AG10803 (cell line): ENCODE measurements at places on chromosomes 6 and 20.

GRCh38 chr6:164404812-164405488, 904.5 kb downstream of the C6orf118 start:
- DNase-seq = no peak

DNA sequence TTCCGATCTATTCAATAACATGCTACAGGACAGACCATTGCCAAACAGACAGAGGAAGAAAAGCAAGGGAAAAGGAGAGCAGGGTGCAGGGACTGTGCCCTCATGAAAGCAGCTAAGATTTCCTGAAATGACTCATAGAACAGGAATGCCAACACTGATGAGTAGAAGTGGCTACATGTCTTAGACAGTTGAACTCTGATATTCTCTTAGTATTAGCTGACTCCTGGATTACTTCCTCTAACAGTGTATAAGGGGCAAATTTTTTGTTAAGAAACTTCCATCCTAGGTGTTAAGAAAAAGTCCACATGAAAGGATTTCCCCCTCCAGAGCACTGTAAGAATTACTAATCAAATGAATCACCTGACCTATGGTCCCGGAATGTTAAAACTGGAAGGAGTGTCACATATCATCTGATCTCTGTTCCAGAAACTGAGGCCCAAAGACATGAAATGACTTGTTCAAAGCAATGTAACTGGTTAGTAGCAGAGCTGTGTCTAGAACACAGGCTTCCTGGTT, 224.9 kb downstream of the IBTK start:
- DNase-seq = peak; percentile 78

DNA sequence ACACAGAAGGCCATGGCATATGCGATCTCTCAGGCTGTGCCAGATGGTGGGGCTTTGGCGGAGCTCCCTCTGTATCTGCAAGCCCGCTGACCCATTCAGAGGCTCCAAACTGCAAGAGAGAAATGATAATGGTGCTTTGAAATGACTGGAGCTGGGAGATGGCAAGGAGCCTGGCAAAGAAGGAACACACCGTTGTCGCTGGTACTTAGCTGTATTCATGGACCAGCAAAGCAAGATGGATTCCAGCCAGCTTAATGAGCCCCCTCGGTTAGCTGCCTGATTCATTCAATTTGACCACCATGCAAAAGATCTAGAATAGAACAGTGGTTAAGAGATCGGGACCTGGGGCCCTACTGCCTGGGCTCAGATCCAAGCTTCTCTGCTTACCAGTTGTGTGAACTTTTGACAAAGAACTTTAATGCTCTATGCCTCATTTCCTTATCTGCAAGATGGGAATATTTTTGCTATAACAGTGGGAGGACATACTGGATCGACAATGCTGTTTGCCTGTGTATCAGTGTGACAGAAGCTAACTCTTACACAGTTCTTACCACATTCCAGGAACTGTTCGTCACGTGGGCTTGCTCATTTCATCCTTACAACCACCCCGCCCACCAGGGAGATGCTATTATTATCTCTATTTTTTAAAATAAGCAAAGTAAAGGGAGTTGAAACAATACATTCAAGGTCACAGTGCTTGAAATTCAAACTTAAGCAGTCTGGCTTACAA, 317.8 kb upstream of the SULF2 start:
- peak; percentile 13 for DNase-seq

- DNase-seq = peak; percentile 10
These were observed 28.1 kb upstream of the PNPLA1 start for GRCh38 chr6:36241728-36242127.

- no peak for DNase-seq
These were observed 269.6 kb downstream of the KHDC1L start for GRCh38 chr6:72955666-72956065.

DNA sequence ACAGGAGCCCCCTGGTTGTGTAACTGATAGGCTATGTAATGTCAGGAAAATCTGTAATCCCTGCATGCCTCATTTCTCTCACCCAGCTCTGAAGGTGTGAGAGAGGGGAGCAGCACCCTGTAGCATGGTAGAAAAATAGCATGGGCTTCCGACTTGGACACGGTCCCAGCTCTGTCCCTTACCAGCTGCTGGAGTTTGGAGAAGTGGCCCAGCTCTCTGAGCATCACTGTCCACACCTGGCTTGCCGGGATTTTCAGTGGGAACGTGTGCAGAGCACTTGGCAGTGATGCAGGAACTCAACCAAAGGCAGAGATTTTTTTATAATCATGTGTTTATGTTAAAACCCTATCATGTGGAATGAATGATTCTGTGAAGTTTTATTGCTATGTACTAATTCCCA, 34.6 kb downstream of the STK35 start:
- no peak for DNase-seq

GRCh38 chr6:167933290-167933689, 64.2 kb upstream of the KIF25 start:
- no peak for DNase-seq

DNA sequence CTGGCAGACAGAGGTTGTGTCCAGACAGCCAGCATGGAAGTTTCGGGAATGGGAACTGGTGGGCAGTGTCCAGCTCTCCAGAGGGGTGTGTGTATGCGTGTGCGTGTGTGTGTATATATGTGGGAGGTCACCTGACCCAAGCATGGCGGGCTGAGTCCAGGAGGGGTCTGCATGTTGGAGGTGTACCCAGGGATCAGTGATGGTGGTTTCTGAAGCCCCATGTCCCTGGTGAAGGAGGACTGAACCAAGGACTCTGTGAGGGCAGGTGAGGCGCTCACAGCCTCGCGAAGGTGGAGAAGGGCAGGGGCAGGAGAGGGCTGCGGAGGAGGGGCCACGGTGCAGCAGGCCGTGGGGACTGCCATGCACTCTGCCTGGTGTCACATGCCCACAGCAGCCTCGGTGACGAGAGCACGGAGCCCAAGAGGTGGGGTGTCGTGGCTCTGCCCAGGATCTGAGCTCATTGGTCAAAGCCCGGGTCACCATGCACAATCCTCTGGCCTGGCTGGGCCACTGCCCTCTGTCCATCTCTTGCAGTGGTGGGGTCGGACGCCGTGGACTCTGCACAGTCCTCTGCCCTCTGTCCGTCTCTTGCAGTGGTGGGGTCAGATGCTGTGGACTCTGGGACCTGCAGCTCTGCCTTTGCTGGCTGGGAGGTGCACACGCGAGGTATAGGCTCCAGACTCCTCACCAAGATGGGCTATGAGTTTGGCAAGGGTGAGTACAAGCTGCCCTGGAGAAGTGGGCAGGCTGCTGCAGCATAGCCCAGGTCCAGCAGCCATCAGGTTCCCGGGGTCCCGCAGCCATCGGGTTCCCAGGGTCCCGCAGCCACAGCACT, 2.1 kb upstream of the LIME1 start:
- no peak for DNase-seq

DNA sequence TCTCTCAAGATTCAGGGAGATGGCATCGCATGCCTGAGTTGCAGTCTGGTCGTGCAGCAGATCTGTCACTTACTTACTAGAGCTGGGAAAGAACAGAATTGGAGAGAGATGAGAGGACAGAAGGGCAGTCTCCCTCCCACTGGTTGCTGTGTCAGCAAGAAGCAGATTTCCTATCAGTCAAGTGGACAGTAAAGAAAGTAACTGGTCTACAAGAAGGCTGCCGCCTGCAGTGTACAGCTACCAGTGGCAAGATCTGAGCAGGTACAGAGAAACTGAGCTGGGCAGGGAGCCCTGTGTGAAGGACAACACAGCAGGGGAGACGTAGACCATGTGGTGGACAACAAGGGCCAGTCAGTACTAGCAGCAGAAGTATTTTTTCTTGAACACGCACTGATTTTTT, 49.5 kb upstream of the PCSK2 start:
- no peak for DNase-seq

GRCh38 chr6:16168121-16168520, 39.2 kb downstream of the MYLIP start:
- no peak for DNase-seq

DNA sequence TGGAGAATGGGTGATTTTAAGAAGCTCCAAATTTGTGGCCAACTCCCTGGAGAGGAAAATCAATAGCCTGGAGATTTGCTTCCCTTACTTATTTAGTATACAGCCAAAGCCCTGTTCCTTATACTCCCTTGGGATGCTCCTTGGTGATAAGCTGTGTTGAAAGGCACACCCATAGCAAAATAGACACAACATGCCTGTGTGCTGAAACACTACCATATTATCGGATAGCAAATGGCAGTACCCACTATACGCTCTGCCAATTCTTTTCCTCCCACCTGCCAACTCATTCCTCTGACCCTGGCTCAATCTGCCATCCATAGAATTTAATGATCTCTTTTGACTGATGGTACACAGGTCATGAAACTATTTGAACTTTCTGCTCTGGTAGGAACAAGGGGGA, 98.2 kb downstream of the CLIC5 start:
- no peak for DNase-seq

DNA sequence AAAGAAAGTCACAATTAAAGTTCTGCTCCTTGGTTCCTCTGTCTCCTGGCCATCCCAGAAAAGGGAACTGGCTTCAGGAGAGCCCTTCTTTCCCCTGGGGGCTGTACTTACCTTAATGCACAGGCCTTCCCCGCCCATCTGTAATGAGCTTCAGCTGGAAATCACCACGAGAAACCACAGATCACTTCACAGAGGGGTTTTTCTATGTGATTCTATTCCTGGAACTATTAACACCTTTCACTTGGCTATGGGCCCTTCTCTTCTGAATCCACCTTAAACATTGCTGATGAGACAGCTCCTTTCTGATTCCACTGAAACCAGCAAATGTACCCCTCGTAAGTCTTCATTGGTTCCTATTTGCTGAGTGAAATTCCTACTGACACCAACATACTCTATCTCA, 80.7 kb downstream of the FOXF2 start:
- no peak for DNase-seq

- DNase-seq = no peak
These were observed 155.5 kb downstream of the CDH26 start for GRCh38 chr20:60113771-60114170.

GRCh38 chr6:164897523-164898235, 411.7 kb downstream of the C6orf118 start:
- DNase-seq = no peak

- no peak for DNase-seq
These were observed 142.8 kb downstream of the VEGFA start for GRCh38 chr6:43912598-43913371.

DNA sequence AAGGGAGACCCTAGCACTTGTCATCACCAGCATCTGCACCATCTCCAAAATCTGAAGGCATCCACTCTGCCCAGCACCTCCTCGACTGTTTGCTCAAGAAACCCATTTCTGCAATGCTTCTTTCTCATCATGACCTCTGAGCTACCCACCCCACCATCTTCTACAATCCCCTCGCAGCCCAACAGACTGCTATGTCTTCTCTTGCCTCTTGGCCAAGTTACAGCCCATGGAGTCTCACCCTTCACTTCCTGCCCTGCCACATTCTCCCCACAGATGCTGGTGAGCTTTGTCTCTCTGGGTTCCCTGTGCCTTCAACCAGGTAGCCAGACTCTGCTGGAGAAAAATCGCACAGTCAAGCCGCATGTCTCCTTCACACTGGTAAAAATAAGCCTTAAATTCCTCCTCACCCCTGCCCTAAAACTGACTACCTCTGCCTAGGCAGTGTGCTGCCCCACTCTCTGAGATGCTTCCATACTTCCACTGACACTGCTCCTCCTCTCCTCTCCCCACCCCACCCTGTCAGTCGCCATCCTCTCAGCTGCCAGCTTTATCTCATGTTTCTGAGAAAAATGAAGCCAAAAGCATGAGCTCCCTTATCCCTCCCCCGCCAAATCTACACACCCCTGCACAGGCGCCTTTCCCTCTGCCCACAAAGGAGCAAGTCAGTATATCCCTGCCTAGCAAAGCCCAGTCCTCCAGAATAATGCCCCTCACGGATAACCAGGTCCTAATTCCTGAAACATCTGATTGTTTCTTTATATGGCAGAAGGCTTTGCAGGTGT, 2.3 kb upstream of the TXNDC5 start:
- no peak for DNase-seq

- DNase-seq = no peak
These were observed 1.3 kb downstream of the AVP start for GRCh38 chr20:3082955-3083952.

DNA sequence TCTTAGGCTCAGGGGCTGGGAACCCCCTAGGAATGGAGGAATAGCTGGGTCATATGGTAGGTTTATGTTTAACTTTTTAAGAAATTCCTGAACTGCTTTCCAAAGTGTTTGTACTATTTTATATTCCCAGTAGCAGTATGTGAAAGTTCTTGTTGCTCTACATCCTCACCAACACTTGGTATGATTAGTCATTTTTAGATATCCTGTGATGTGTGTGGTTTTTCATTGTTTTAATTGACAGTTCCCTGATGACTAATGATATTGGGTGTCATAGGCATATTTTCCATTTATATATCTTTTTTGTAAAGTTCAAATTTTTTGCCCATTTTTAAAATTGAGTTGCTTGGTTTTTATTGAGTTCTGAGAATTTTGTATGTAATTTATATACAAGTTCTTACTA, 72.3 kb downstream of the SLC16A10 start:
- DNase-seq = no peak

GRCh38 chr6:133466680-133467079, 225.5 kb downstream of the EYA4 start:
- DNase-seq = no peak

GRCh38 chr6:47079638-47080037, 37.5 kb upstream of the ADGRF1 start:
- DNase-seq = no peak

DNA sequence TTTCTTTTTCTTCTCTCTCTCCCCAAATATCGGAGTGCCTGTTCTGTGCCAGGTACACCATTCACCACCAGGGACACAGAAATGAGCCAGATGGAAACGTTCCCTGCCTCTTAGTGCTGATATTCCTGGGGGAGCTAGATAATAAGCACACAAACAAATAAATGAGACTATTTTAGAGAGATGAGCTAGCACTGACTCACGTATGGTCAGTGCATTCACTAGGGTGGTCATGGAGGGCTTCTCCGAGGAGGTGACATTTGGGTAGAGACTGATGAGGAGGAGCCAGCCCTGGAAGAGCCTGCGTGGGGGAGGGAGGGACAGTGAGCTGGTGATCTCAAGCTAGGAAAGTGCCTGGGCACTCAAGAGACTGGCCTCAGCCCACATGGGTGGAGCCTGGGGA, 252.3 kb upstream of the KCNG1 start:
- no peak for DNase-seq

DNA sequence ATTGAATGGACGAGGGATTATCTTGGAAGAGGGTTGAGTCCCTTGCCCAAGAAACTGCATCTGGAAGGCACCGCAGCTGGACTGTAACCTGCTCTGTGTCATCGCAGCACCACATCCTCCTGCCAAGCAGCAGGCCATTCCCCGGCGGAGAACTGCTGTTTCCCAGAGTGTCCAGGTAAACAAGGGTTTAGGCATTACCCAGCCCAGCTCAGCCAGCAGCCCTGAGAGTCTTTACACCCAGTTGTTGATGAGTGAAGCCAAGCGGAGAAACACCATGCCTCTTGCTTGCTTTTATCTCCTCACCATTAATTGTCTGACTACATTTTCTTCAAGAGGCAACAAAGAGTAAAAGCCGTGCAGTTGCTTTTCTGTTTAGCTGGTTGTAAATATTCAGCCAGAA, 104.1 kb downstream of the CDH4 start:
- no peak for DNase-seq

- DNase-seq = peak; percentile 11
These were observed 98.7 kb downstream of the COL21A1 start for GRCh38 chr6:56148488-56149186.
